Testis (tissue), 5 donors: ENCODE measurements at places on chromosomes 7 and 10. TPM values are rescaled to one million over a fixed set of nuclear protein-coding genes. Genes with fewer than 3 reads are reported as not detected.
A peak's percentile ranks its signal among the peaks of the same experiment; 100 is the strongest.

ZNF425 gene
- total RNA-seq = 4.3 TPM

SPDYE9 gene
- 7.3 TPM for total RNA-seq

- no peak overlapping the region for H3K4me3 ChIP-seq
- no peaks in the 10 kb centered on the region for H3K4me1 ChIP-seq
- H3K36me3 ChIP-seq = no peaks in the 10 kb centered on the region
Measured at GRCh38 chr10:1525354-1526162, 211.8 kb downstream of the ADARB2 start.

GRCh38 chr10:26335574-26336093 lies 102.5 kb upstream of the APBB1IP start:
- no peaks in the 10 kb centered on the region for H3K4me1 ChIP-seq
- no peak overlapping the region for H3K27ac ChIP-seq
- H3K27me3 ChIP-seq = no peaks in the 10 kb centered on the region
- no peaks in the 10 kb centered on the region for H3K36me3 ChIP-seq

GRCh38 chr7:108598153-108598552 lies 28.5 kb downstream of the DNAJB9 start:
- no peaks in the 10 kb centered on the region for H3K27me3 ChIP-seq
- no peaks in the 10 kb centered on the region for H3K36me3 ChIP-seq
- DNase-seq = no peak
- no peaks in the 10 kb centered on the region for H3K4me1 ChIP-seq
- no peak overlapping the region for H3K27ac ChIP-seq
- no peak overlapping the region for H3K4me3 ChIP-seq

PIK3CG gene
- 10.3 TPM for total RNA-seq

DNA sequence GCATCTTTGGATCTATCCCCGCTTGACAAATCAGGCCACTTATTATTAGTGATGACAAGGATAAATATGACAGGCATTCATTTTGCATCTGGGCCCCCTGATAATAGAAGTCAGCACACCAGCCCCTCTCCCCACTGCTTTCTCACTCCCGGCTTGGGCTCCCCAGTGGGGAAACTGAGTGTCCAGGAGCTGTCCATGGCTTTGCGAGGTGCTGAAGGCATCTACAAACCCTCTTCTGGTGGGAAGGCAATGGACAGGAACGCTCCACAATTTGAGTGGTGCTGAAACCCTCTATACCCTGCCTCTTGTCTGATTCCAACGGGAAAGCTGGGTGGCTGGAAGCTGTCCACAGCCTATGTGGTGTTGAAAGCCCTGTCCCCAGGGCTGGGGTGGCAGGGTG lies 61.7 kb upstream of the PCBD1 start:
- H3K4me1 ChIP-seq = no peaks in the 10 kb centered on the region
- H3K4me3 ChIP-seq = no peak overlapping the region
- no peaks in the 10 kb centered on the region for H3K27me3 ChIP-seq
- no peaks in the 10 kb centered on the region for H3K36me3 ChIP-seq

CALML3 gene
- 0.63 TPM for total RNA-seq

- no peaks in the 10 kb centered on the region for H3K36me3 ChIP-seq
- no peak for DNase-seq
- no peaks in the 10 kb centered on the region for H3K27me3 ChIP-seq
- H3K27ac ChIP-seq = no peak overlapping the region
- H3K4me3 ChIP-seq = no peak overlapping the region
Measured at GRCh38 chr7:81833401-81833800, 63.6 kb upstream of the HGF start.

- H3K27ac ChIP-seq = no peak overlapping the region
- no peaks in the 10 kb centered on the region for H3K27me3 ChIP-seq
- no peak overlapping the region for H3K4me3 ChIP-seq
- H3K4me1 ChIP-seq = peaks cover 10% of the 10 kb centered on the region
- no peaks in the 10 kb centered on the region for H3K36me3 ChIP-seq
Measured at GRCh38 chr10:12228851-12229250, 32.9 kb downstream of the CDC123 start.

DNA sequence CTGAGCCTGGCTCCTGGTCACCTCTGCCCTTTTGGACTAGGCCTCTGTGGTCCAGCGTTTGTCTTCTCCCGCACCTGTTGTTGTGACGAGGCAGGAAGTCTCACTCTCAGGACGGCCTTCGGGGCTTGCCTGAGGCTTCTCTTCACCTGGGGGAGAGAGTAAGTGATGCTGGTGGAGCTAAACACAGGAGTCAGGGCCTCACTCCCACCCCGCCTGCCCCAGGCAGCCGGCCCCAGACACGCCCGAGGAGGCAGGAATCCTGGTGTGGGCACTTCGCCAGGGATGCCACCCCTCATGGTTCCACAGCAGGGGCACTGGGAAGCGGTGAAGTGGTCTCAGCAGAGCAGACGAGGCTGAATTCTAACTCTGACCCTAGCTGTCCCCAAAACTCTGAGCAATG lies 42.4 kb downstream of the IL2RA start:
- H3K4me3 ChIP-seq = no peak overlapping the region
- no peaks in the 10 kb centered on the region for H3K36me3 ChIP-seq
- H3K27ac ChIP-seq = no peak overlapping the region
- DNase-seq = no peak
- H3K4me1 ChIP-seq = peaks cover 5% of the 10 kb centered on the region

HOXA9 gene
- 0.25 TPM for total RNA-seq

SPDYE6 gene
- 5.2 TPM for total RNA-seq

GRCh38 chr7:109844362-109844761 lies 1246.6 kb upstream of the LRRN3 start:
- H3K27ac ChIP-seq = no peak overlapping the region
- H3K27me3 ChIP-seq = no peaks in the 10 kb centered on the region
- H3K4me3 ChIP-seq = no peak overlapping the region
- H3K4me1 ChIP-seq = no peaks in the 10 kb centered on the region
- peak; percentile 31 for DNase-seq

DNA sequence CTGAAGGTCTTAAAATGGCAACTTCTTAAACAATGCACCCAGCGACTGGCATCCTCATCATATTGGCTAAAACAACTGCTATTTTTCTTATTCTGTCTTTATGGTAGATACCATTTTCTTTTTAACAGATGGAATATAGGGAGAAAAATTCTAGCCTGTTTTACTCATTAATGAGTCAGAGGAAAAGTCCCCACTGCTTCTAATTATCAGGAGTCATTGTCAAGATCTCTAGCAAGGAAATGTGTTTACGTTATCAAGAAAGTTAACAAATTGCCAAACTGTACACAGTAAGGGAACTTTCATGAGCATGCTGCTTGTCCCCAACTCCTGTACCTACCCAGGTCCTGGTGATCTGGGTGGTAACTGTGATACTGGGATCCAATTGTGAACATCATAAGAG lies 117.7 kb upstream of the KIAA1217 start:
- no peak overlapping the region for H3K27ac ChIP-seq
- peaks cover 5% of the 10 kb centered on the region for H3K4me1 ChIP-seq
- no peak for DNase-seq
- no peaks in the 10 kb centered on the region for H3K36me3 ChIP-seq
- H3K4me3 ChIP-seq = no peak overlapping the region
- no peaks in the 10 kb centered on the region for H3K27me3 ChIP-seq

TAS2R38 gene
- not detected for total RNA-seq

- DNase-seq = no peak
- H3K36me3 ChIP-seq = no peaks in the 10 kb centered on the region
- no peaks in the 10 kb centered on the region for H3K27me3 ChIP-seq
- no peak overlapping the region for H3K27ac ChIP-seq
- H3K4me1 ChIP-seq = no peaks in the 10 kb centered on the region
- H3K4me3 ChIP-seq = no peak overlapping the region
Measured at GRCh38 chr10:70956029-70956759, 67.8 kb upstream of the PCBD1 start.
